ENCODE measurements at places on chromosomes 4 and X. TPM values are rescaled to one million over a fixed set of nuclear protein-coding genes. Genes with fewer than 3 reads are reported as not detected.

Gene SPATA4
- 0.64 TPM for total RNA-seq

Gene SLC10A6
- total RNA-seq = 0.66 TPM

Gene FAM236D
- total RNA-seq = not detected

Gene TMPRSS11A
- total RNA-seq = not detected

Gene ZFP92
- total RNA-seq = 0.48 TPM

Gene SPOCK3
- 1.1 TPM for total RNA-seq

Gene USP17L24
- total RNA-seq = not detected

Gene FRAS1
- total RNA-seq = 3.2 TPM

Gene HHIP
- total RNA-seq = 0.04 TPM

Gene PCDH10
- total RNA-seq = 0.48 TPM

Gene TMPRSS11D
- not detected for total RNA-seq

Gene ASB9
- total RNA-seq = 2.5 TPM

Gene ZXDA
- total RNA-seq = 5.2 TPM

Gene DUSP21
- not detected for total RNA-seq

Gene SLITRK4
- 0.54 TPM for total RNA-seq

Gene PNMA6F
- not detected for total RNA-seq

Gene CFAP47
- not detected for total RNA-seq

Gene GC
- not detected for total RNA-seq

Gene GSX2
- not detected for total RNA-seq

Gene SSX1
- total RNA-seq = not detected

Gene ENAM
- total RNA-seq = 3.8 TPM

Gene SHOX
- total RNA-seq = not detected

Gene CXCL3
- total RNA-seq = 3.7 TPM

Gene ZC4H2
- 6.8 TPM for total RNA-seq

Gene AWAT2
- total RNA-seq = not detected

Gene ARMCX5
- 5.0 TPM for total RNA-seq

Gene FAM47E
- 0.48 TPM for total RNA-seq

Gene PRPS2
- 3.4 TPM for total RNA-seq

Gene PNPLA4
- total RNA-seq = 28.2 TPM

Gene BANK1
- total RNA-seq = not detected

Gene NPY2R
- total RNA-seq = not detected

Gene RAB41
- not detected for total RNA-seq

Gene SPP1
- total RNA-seq = 23.8 TPM

Gene GPAT3
- total RNA-seq = 52.1 TPM

Gene PPP1R3F
- 18.5 TPM for total RNA-seq

Gene TMEM47
- 44.2 TPM for total RNA-seq

Gene ASB12
- total RNA-seq = 4.2 TPM

Gene ARSJ
- total RNA-seq = 2.5 TPM

Gene ZNF280C
- 2.6 TPM for total RNA-seq

Gene PCDH7
- 89.8 TPM for total RNA-seq

Gene SNX25
- 9.5 TPM for total RNA-seq
